ENCODE measurements at places on chromosomes 6 and 20.
A peak's percentile ranks its signal among the peaks of the same experiment; 100 is the strongest.

GRCh38 chr6:4413073-4413472 is 277.7 kb upstream of the ECI2 start:
- DNase-seq: no peak

GRCh38 chr6:143233554-143234285 is 173.0 kb downstream of the AIG1 start:
- no peak for DNase-seq

DNA sequence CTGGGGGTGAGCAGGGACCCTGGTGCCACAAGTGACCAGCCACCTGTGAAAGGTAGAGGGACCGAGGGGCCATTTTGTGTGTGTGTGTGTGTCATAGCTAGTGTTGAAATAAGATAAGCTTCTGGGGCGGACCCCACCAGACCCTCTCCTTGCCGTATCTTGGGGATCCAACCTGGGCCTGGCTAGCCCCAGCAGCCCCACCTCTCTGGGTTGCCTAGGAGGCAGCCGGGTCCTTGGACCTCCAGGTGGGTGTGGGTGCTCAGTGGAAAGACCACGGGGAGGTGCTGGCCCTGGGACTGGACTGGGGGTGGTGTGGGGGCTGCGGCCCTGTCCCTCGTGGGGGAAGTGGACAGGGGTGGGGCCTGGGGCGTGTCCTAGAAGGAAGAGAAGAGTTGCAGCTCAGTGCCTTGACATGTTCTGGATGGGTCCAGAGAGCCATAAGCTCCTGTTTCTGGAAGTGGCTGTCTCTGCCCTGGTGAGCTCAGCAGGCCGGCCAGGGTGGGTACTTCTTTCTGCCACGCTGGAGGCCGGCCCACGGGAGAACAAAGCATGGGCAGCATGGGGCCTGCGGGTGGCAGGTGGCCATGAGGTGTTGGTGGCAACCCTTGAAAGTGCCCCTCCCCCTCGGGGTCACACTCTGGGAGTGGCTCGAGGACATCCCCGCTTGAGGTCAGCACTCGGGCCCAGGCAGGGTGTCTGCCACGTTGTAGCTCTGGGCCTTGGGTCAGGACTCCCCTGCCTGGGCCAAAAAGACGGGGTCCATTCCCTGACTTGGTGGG is 8.4 kb downstream of the RBBP8NL start:
- DNase-seq: no peak

- DNase-seq: no peak
Observed at GRCh38 chr20:39910536-39910935, 778.5 kb downstream of the MAFB start.

DNA sequence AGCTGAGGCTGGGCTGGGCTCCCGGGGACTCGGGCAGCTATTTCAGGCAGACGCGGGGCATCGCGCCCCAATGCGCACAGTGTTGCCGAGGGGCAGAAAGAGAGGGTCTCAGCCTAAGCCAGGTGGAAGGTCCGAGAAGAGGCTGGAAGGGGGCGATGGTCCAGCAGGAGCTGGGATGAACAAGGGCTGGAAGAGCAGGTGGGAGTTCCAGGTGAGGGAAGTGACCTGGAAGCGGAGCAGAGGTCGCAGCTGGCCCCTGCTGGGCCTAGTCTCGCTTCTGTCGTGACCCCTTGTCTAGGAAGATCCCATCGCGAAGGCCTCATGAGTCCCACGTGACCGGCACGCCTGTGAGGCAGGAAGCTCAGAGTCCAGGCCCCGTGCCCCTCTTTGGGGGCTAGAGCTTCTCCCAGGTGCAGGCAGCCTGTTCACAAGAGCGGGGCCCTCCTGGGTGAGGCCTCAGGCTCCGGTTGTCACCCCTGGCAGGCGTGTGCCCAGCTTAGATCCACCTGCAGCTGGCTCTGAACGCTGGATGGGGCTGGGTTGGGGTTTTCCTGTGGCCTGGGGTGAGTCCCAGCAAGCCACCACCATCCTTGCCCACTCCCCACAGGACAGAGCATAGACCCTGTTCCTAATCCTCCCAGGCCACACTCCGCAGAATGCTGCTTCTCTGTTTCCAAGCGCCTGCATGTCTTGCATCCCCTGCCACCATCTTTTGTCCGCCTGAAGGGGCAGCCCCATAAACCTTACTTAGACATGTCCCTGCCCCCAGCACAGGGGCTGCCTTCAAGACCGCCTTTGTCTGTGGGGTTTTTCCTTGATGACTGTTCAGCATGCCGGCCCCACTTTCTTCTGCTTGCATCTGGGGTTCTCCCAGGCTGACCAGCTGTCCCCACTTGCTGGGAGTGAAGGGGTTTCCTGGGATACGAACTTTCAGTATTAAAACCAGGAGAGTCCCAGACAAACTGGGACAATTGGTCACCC is 15.1 kb downstream of the SLC22A3 start:
- DNase-seq: no peak

DNA sequence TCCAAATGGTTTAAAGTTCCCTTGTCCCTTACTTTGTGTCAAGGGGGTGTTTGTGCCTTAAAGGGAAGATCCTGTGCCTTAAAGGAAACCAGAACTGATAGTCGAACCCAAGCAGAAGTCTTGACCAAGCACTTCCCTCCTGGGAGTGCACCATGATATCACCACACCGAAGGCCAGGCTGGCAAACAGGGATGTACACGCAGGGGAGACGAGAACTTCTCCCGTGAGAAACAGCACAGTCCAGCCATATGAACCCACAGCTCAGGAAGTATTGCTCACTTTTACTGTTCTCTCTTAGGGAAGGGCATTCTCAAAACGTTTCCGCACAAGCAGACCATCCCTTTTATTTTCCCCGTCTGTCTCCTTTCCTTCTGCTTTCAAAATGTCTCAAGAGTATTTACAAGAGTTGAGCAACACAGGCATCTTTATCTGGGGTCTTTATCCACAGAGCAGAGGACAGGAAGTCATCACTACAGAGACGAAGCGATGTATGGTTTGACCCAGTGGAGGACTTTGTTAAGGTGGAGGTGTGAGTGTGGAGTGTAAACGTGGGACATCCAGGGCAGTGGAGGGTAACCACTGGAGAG is 12.8 kb upstream of the SERPINB1 start:
- no peak for DNase-seq

GRCh38 chr6:84512391-84512790 is 252.0 kb downstream of the TBX18 start:
- no peak for DNase-seq

DNA sequence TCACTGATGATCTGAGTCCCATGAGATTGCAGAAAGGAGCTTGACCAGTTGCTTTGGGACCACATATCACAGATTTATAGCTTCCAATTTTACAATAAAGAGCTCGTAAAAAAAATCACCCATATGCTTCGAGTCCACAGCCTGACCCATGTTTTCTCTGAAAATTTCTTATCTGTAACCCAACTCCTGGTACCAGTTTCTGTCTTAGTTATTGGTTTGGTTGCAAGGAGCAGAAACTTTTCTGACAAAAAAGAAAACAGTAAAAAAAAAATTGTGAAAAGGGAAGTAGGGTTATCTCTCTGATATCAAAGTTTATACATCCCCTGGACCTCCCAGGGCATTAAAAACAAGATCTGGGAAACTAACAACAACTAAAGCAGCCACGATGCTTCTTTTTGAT is 30.8 kb upstream of the BPIFA2 start:
- DNase-seq: no peak

GRCh38 chr20:35306931-35307517 is 14.8 kb upstream of the FAM83C start:
- DNase-seq: peak; percentile 20

DNA sequence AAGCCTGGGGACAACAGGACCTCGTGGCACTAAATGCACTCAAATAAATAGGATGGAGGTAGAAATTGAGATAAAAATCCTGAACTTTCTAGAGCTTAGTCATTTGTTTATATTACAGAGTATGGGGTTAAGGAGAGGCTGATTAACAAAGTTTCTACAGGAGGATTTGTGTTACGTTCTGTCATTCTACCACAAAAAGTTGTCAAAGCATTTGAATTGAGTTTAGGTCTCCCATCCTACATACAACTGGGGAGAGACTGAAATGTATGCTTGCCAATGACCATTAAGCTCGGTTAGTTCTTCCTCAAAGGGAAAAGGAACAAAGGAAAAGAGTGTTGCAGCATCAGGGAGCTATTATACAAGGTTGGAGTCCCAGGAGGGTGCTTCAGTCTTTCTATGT is 597.9 kb downstream of the COL12A1 start:
- no peak for DNase-seq

- DNase-seq: no peak
Observed at GRCh38 chr20:24089576-24089975, 101.0 kb upstream of the GGTLC1 start.

- no peak for DNase-seq
Observed at GRCh38 chr6:15269011-15269410, 23.1 kb downstream of the JARID2 start.

DNA sequence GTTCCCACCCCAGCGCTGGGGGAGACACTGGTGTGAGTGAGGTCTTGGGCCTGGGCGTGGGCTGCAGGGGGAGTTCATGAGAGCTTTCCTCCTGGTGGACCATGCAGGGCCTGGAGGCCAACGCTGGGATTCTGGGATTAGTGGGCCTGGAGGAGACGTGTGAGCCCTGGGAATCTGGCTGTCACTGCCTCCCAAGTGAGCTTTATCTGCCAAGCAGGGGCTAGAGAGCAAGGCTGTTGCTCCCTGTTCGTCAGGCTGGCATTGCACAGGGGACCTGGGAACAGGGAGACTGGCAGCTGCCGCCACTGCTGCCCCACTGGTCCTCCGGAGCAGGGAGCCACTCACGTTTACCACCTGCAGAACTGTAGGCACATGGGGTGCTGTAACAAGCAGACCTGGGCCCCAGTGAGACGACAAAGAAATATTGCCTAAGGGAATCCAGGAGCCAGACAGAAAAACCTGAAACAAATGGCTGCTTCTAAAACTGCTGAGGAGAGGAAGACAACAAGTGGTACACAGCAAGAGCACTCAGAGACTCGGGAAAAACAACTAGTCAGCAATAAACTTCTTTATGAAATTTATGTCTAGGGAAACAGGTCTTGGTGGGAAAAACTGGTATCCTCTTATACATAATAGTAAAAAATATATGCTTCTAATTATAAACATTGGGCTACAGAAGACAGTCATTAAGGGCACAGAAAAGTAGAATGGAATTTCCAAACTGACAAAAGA is 45.2 kb downstream of the PPP1R3G start:
- no peak for DNase-seq

GRCh38 chr20:21968486-21968885 is 263.0 kb downstream of the PAX1 start:
- no peak for DNase-seq

- no peak for DNase-seq
Observed at GRCh38 chr6:87029711-87030314, 65.1 kb downstream of the CGA start.

DNA sequence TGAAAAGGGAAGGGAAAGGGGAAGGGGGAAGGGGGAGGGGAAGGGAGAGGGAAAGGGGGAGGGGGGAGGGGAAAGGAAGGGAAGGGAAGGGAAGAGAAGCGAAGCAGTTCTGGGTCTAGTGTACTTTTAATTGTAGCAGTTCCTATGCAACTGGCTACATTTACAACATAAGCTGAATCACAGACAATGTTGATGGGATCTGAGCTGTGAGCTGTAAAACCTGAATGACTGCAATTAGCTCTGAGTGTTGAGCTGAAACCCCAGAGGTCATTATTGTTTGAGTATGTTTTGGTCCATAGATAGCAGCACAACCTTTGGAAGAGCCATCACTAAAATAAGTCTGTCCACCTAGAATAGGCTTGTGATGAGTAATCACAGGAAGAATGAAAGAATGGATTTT is 7.2 kb upstream of the ABHD12 start:
- no peak for DNase-seq

DNA sequence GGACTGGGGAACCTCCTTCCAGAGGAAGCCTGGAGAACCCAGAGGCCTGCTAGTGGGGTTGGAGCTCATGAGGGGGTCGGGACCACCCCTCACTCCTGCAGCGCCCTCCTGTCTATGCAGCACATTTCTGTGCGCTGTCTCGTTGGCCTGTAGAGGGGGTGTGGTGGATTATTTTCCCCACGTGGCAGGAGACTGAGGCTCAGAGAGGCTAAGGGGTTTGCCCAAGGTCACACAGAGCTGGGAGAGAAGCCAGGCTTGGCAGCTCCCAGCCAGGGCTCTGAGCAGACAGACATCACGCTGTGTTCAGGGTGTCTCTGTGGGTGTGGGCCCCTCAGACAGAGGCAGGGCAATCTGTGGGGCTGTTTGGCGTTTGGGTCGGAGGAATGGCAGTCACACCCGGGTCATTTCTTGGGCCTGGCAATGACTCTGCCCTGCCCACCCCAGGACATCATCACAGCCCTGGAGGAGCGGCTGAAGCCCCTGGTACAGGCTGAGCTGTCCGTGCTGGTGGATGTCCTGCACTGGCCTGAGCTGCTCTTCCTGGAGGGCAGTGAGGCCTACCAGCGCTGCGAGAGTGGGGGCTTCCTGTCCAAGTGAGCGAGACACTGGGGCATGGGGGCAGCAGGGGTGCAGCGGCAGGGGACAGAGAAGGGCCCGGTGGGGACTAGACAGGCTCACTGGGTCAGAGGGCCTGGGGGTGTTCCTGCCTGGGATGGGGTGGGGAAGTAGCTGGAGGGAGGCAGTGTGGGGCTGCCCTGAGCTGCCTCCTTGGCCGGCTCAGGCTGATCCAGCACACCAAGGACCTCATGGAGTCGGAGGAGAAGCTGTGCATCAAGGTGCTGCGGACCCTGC is 27.7 kb downstream of the UQCC2 start:
- no peak for DNase-seq

DNA sequence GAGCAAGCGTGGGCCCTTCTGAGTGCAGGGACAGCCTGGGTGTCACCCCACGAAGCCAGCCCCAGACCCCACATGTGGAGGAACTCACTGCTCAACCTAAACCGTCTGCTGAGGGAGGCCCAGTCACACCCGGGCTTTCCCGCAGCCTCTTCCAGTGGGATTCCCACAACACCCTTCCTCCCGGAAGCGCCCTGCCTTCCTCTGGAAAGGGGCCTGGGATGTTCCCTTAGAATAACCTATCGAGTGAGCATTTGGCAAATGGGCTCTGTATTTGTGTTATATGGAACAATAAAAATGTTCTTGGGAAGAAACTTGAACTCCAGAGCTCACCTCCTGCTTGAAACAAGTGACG is 100.0 kb upstream of the DUSP22 start:
- no peak for DNase-seq

GRCh38 chr6:170459451-170459850 is 93.7 kb downstream of the PSMB1 start:
- DNase-seq: no peak

GRCh38 chr20:63336232-63336752 is 24.9 kb downstream of the CHRNA4 start:
- no peak for DNase-seq

DNA sequence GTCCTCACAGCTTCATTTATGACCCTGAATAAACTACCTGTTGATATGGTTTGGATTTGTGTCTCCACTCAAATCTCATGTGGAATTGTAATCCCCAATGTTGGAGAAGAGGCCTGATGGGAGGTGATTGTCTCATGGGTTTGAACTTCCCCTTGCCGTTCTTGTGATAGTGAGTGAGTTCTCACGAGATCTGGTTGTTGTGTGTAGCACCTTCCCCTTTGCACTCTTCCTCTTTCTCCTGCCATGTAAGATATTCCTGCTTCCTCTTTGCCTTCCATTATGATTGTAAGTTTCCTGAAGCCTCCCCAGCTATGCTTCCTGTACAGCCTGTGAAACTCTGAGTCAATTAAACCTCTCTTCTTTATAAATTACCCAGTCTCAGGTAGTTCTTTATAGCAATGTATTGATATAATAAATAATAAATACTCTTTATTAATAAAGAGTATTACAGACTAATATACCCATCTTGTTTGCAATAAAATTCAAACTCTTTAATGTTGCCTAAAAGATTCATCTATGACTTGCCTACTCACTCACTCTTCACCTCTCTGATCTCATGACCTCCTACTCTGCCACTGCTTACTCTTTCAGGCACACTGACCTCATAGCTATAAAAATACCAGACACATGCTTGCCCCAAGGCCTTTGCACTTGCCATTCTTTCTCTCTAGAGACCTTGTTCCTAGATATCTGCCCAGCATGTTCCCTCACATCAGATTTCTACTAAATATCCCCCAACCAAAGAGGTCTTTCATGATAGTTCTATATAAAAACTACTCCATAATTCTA is 256.4 kb upstream of the MARCKS start:
- no peak for DNase-seq

Data from stimulated activated CD4-positive, alpha-beta T cell treated with anti-CD3 and anti-CD28 coated beads, Interleukin-4, amount 100 ng/mL, for 48 hours (primary cell).